Prostate gland (tissue), 2 donors: ENCODE measurements at places on chromosomes 12 and 14.
A peak's percentile ranks its signal among the peaks of the same experiment; 100 is the strongest.

- no peak for DNase-seq
Observed at GRCh38 chr12:109531411-109531810, 41.9 kb downstream of the MMAB start.

GRCh38 chr12:121251838-121252237 is 41.9 kb downstream of the P2RX4 start:
- DNase-seq, result no peak

GRCh38 chr12:110005319-110005973 is 6.2 kb downstream of the ANKRD13A start:
- no peak for DNase-seq

- DNase-seq, result peak; percentile 46
Observed at GRCh38 chr12:30908722-30909348, 17.7 kb upstream of the TSPAN11 start.

GRCh38 chr12:9506746-9507145 is 101.0 kb downstream of the KLRB1 start:
- no peak for DNase-seq

- DNase-seq, result no peak
Observed at GRCh38 chr12:70756118-70756517, 118.9 kb upstream of the PTPRB start.

- no peak for DNase-seq
Observed at GRCh38 chr12:52204095-52204930, 12.5 kb upstream of the KRT80 start.

DNA sequence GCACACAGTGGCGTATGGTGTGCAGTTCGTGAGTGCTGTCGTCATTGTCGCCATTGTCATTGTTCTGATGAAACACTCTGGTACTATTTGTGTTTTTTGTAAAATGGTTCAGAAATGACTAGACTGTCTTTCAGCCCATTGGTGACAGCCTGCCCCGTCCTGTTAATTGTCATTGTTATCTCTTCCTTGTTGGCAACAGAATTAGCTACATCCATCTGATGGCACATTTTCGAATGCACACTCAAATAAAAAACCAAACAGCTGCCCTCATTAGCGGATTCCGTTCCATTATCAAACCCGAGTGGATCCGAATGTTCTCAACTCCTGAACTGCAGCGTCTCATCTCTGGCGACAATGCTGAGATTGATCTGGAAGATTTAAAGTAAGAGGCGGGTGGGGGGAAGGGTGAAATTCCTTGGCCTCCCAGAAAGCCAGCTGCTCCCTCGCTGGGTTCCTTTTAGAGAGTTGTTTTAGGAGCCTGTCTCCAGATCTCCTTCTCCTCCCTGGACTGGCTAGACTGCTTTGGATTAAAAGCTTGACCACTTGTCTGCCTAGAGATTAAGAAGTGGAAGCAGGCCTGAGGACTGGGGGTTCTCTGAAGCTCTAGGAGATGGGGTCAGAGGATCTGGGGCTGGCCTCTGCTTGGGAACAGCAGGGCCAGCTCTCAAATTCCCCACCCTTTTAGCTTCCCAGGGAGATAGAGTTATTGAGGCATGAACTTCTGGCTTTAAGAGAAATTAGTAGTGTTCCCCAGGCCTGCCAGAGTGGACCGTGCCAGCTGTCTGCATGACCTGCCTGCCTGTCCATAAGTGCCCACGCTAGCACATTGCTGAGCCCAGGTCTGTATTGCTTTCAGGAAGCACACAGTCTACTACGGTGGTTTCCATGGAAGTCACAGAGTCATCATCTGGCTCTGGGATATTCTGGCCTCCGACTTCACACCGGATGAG is 43.3 kb downstream of the MMAB start:
- no peak for DNase-seq

- no peak for DNase-seq
Observed at GRCh38 chr14:101965770-101966722, 1.7 kb downstream of the DYNC1H1 start.

- peak; percentile 37 for DNase-seq
Observed at GRCh38 chr14:54881235-54881760, 21.3 kb downstream of the GCH1 start.

DNA sequence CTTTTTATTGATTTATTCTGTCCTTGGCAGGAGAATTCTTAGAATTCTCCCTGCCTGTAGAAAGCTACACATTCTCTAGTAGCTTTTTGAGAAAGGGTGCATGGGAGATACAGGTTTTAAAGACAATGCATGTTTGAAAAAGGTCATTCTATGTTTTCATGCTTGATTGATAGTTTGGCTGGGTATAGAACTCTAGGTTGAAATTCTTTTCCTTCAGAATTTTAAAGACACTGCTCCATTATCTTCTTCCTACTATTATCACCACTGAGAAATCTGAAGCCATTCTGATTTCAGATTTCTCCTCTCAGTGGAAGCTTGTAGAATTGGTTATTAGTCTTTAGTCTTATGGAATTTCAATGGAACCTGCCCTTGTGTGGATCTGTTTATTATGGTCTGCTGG is 14.0 kb downstream of the ATF7IP start:
- no peak for DNase-seq

GRCh38 chr14:104118006-104118844 is 20.2 kb upstream of the KIF26A start:
- DNase-seq, result no peak

GRCh38 chr14:38197784-38198335 is 9.8 kb upstream of the SSTR1 start:
- no peak for DNase-seq

GRCh38 chr12:109744026-109744425 is 30.4 kb downstream of the FAM222A start:
- no peak for DNase-seq

DNA sequence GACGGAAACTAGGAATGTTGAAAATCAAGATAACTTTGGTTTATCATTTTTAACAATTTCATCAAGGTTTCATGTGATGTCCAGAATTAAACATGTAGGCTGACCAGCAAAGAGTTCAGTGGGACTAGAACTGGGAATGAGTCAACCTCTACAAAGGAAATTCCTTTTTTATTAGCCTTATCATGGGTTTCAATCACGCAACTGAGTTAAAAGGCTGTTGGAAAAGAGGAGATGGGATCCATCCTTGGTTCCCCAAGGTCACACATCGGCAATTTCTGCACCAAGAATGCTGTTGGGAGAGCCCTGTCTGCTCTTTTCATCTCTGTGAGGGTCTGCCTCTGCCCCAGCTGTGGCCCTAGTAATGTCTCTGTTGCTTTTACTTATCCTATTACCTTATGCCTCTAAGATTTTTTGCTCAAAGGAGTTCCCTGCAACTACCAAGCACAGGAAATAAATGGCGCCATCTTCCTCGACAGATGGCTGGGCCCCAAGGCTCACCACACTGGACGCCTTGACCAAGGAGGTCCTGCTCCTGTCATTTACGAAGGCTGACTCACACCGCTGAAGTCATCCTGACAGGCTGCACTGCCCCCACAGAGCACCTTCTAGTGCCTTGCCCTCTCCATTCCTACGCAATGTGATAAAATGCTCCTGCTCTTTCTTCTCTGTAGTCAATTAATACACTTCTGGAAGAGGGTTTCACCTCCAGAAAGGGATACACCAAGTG is 367.4 kb downstream of the GXYLT1 start:
- DNase-seq, result no peak

GRCh38 chr14:99667821-99668220 is 16.3 kb upstream of the CYP46A1 start:
- DNase-seq, result no peak

- DNase-seq, result no peak
Observed at GRCh38 chr12:14408208-14408607, 42.7 kb downstream of the ATF7IP start.

DNA sequence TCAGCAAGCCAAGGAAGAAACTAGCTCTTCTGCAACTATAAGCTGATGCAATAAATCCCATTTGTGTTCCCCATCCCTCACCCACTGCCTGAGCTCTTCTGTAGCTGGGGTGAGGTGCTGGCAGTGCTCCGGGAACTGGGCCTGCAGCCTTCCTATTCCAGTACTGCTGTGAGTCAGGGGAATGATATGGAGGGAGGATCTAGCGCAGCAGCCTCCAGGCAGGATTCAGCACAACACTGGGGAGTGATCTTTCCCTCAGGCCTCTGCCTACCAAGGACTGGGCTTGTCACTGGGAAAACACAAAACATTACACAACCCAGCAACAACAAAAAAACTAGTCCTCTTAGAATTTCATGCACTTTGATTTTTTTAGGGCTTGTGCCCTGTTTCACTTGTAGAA is 58.7 kb downstream of the ST8SIA1 start:
- peak; percentile 58 for DNase-seq
